ENCODE measurements at places on chromosomes 5 and 9.
A peak's percentile ranks its signal among the peaks of the same experiment; 100 is the strongest.

DNA sequence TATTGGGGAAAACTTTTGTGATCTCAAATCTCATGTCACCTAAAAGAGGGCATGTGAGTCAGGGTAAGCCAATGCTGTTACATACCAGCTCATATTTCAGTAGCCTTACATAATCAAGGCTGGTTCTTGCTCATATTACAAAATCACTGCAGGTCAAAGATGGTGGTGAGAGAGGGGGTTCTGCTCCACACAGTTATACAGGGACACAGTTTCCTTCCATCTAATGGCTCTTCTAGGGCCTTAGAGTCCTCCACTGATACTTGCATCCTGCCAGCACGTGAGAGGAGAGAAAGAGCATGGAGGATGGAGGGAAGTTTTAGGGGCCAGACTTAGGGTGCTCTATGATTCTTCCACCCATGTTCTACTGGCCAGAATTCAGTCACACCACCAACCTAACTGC, 130.0 kb downstream of the LIFR start:
- H3K27me3 ChIP-seq = peaks cover 7% of the 10 kb centered on the region
- H3K27ac ChIP-seq = no peak overlapping the region
- no peaks in the 10 kb centered on the region for H3K4me1 ChIP-seq
- no peak for DNase-seq
- no peaks in the 10 kb centered on the region for H3K36me3 ChIP-seq

DNA sequence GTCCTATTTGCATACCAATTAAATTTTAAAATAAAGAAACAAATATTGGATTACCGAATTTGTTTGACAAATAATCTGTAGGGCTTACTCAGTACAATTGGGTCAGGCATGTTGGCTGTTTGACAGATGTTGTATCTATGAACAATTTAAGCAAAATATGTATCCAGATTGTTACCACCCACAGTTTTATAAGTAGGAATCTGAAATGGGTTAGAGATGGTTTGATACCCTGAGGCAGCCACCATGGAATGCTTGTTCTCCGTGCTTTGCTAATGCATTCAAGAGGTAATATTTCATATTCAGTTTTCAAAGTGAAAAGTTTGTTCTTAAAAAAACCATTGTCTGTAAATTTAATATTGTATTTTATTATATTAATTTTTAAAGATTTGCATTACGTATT, 285.1 kb upstream of the ARRDC3 start:
- peaks cover 1% of the 10 kb centered on the region for H3K27me3 ChIP-seq
- H3K4me1 ChIP-seq = no peaks in the 10 kb centered on the region
- H3K27ac ChIP-seq = no peak overlapping the region

GRCh38 chr9:18263377-18263776, 210.6 kb upstream of the ADAMTSL1 start:
- no peaks in the 10 kb centered on the region for H3K27me3 ChIP-seq
- H3K4me1 ChIP-seq = no peaks in the 10 kb centered on the region
- DNase-seq = no peak
- no peaks in the 10 kb centered on the region for H3K36me3 ChIP-seq
- H3K27ac ChIP-seq = no peak overlapping the region

GRCh38 chr5:58135571-58136335, 324.1 kb downstream of the PLK2 start:
- H3K27ac ChIP-seq = no peak overlapping the region
- H3K4me3 ChIP-seq = no peak overlapping the region
- H3K4me1 ChIP-seq = no peaks in the 10 kb centered on the region
- DNase-seq = no peak
- H3K36me3 ChIP-seq = no peaks in the 10 kb centered on the region
- no peaks in the 10 kb centered on the region for H3K27me3 ChIP-seq

GRCh38 chr5:91222482-91222881, 160.6 kb downstream of the ARRDC3 start:
- H3K27me3 ChIP-seq = no peaks in the 10 kb centered on the region
- H3K36me3 ChIP-seq = no peaks in the 10 kb centered on the region
- no peak overlapping the region for H3K4me3 ChIP-seq
- no peak for DNase-seq
- no peaks in the 10 kb centered on the region for H3K4me1 ChIP-seq

GRCh38 chr5:160197341-160198144, 31.8 kb upstream of the FABP6 start:
- peaks cover 12% of the 10 kb centered on the region for H3K4me1 ChIP-seq
- no peaks in the 10 kb centered on the region for H3K36me3 ChIP-seq
- DNase-seq = no peak
- H3K27ac ChIP-seq = no peak overlapping the region
- peaks cover 25% of the 10 kb centered on the region for H3K27me3 ChIP-seq

GRCh38 chr5:107968998-107969397, 298.3 kb upstream of the EFNA5 start:
- peaks cover 8% of the 10 kb centered on the region for H3K36me3 ChIP-seq
- H3K4me1 ChIP-seq = no peaks in the 10 kb centered on the region
- H3K4me3 ChIP-seq = no peak overlapping the region
- no peak overlapping the region for H3K27ac ChIP-seq
- H3K27me3 ChIP-seq = no peaks in the 10 kb centered on the region
- DNase-seq = no peak

DNA sequence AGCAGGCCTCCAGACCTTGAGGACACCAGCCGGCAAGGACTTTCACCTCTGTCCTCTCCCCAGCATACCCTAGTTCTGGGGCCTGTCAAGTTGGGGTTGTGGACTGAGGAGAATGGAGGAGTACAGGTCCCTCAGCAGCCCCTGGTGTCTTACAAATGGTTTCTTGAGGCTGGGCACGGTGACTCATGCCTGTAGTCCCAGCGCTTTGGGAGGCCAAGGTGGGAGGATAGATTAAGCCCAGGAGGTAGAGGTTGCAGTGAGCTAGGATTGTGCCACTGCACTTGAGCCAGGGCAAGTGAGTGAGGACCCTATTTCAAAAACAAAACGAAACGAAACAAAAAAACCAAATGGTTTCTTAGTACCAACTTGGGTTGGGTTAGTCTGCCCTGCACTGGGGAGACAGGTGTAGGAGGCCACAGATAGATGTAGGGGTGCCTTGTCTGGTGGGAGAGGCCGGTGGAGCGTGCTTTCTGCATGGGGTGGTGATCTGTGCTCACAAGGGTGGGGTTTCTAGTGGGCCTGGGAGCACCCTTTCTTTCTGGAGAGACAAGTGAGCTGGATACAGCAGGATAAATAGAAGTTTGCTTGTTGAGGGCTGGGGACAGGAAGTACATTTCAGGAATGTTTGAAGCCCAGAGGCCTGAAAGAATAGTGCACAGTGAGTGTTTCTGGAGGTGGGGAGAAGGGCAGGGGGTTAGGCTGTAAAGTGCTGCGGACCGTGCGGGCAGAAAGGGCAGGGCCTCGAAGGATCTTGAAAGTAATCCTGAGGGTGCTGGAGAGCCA, 37.7 kb upstream of the PSD2 start:
- no peak overlapping the region for H3K27ac ChIP-seq
- DNase-seq = no peak
- H3K4me1 ChIP-seq = peaks cover 34% of the 10 kb centered on the region
- no peak overlapping the region for H3K4me3 ChIP-seq
- peaks cover 8% of the 10 kb centered on the region for H3K27me3 ChIP-seq

- DNase-seq = no peak
- no peak overlapping the region for H3K4me3 ChIP-seq
- H3K27ac ChIP-seq = no peak overlapping the region
- no peaks in the 10 kb centered on the region for H3K27me3 ChIP-seq
These were observed 214.5 kb downstream of the VPS13A start for GRCh38 chr9:77391834-77392233.

DNA sequence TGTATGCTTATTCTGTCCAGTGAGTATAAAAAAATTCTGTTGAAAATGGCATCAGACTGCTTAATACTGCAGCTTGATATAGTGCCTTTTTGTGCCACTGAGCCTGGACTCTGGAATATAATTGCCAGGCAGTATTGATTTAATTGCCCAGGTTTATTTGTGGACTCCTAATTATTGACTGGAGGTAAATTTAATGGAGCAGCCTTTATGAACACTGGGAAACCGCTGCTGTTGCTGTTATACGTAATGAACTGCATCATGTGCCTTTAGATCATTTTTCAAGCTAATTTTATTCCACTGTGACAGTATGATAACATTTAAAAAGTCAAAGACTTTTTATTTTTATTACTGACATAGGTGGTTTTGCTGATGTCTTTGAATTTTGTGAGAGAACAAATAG, 90.2 kb upstream of the SH3GL2 start:
- H3K36me3 ChIP-seq = no peaks in the 10 kb centered on the region
- H3K27me3 ChIP-seq = no peaks in the 10 kb centered on the region
- DNase-seq = no peak
- H3K4me1 ChIP-seq = no peaks in the 10 kb centered on the region

- H3K4me1 ChIP-seq = no peaks in the 10 kb centered on the region
- no peak overlapping the region for H3K27ac ChIP-seq
- no peak for DNase-seq
- H3K27me3 ChIP-seq = peaks cover 3% of the 10 kb centered on the region
- no peak overlapping the region for H3K4me3 ChIP-seq
These were observed 259.5 kb downstream of the GRIA1 start for GRCh38 chr5:153749960-153750359.

DNA sequence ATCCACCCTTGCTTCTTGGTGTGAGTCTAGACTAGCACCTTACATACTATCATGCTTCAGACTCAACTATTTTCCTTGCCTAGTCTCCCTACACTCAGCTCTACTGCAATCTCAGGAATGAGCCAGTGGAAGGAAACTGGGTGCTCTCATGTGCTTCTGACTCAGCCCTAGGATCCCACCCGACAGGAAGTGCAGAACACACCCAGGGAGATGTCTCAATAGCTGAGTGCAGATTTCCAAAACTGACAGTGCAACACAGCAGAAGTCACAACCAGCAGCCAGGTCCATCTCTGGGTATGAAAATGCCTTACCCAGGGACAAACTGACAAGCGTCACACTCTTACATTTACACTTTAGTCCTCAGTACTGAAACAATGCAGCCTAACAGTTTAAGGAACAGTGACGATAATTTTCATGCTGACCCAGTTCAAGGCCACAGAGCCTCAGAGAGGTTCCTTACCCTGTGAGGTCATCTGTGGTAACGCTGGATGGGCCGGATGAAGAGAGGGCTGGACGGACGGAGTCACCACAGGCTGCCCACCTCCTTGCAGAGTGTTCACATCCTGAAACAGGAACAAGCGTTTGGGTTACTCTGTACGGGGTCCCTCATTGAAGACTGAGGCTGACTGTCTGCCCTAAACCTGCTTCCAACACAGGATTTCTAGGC, 33.0 kb downstream of the FKBP15 start:
- no peak overlapping the region for H3K4me3 ChIP-seq
- H3K4me1 ChIP-seq = no peaks in the 10 kb centered on the region
- H3K27ac ChIP-seq = no peak overlapping the region
- no peaks in the 10 kb centered on the region for H3K27me3 ChIP-seq

DNA sequence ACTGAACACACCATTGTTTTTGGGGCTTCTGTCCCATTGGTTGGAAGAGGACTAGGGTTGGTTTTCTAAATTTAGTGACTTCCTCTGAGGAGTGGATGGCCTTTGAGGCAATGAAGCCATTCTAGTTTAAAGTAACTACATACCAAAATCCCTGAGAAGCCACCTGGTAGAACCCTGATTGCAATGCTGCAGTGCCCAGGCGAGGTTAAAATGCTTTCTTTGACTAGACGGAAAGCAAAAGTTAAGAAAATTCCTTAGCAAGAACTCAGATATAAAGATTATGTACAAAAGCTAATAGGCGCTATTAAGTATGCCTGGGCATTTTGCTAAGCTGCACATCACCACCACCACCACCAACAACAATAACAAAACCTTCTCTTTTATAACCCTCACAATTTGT, 20.6 kb downstream of the GLRX start:
- DNase-seq = no peak
- no peak overlapping the region for H3K4me3 ChIP-seq
- H3K27me3 ChIP-seq = no peaks in the 10 kb centered on the region
- peaks cover 11% of the 10 kb centered on the region for H3K36me3 ChIP-seq
- H3K27ac ChIP-seq = no peak overlapping the region
- peaks cover 2% of the 10 kb centered on the region for H3K4me1 ChIP-seq

- peaks cover 2% of the 10 kb centered on the region for H3K36me3 ChIP-seq
- no peaks in the 10 kb centered on the region for H3K27me3 ChIP-seq
- H3K4me1 ChIP-seq = peaks cover 39% of the 10 kb centered on the region
- peak; percentile 14 for DNase-seq
These were observed 99.6 kb downstream of the BASP1 start for GRCh38 chr5:17316970-17317459.

DNA sequence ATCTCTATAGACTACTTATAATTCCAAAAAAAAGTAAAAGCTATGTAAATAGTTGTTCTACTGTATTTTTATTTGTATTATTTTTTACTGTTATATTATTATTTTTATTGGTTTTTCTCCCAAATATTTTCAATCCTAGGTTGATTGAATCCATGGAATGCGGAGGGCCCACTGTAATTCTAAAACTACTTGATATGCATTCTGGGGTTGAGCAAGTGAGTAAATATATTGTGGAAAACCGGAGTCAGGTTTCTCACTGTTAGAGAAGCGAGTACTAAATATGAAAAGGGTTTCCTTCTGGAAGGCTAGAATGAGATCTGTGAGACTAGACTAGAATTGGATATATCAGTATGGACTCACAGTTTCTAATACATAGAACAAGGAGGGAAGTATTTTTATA, 66.5 kb downstream of the FBXW11 start:
- no peak for DNase-seq
- peaks cover 5% of the 10 kb centered on the region for H3K36me3 ChIP-seq
- no peaks in the 10 kb centered on the region for H3K27me3 ChIP-seq

GRCh38 chr9:113577525-113578261, 114.2 kb downstream of the RGS3 start:
- peak overlapping the region; percentile 30 for H3K4me3 ChIP-seq
- peaks cover 1% of the 10 kb centered on the region for H3K27me3 ChIP-seq
- no peak for DNase-seq
- H3K4me1 ChIP-seq = peaks cover 55% of the 10 kb centered on the region
- no peaks in the 10 kb centered on the region for H3K36me3 ChIP-seq

GRCh38 chr5:135214897-135215616, 181.0 kb upstream of the PITX1 start:
- H3K4me3 ChIP-seq = no peak overlapping the region
- H3K36me3 ChIP-seq = no peaks in the 10 kb centered on the region
- no peak overlapping the region for H3K27ac ChIP-seq
- H3K4me1 ChIP-seq = no peaks in the 10 kb centered on the region
- no peak for DNase-seq

- DNase-seq = peak; percentile 75
- H3K4me1 ChIP-seq = peaks cover 26% of the 10 kb centered on the region
- H3K27me3 ChIP-seq = no peaks in the 10 kb centered on the region
- no peaks in the 10 kb centered on the region for H3K36me3 ChIP-seq
- peak overlapping the region; percentile 87 for H3K27ac ChIP-seq
- peak overlapping the region; percentile 93 for H3K4me3 ChIP-seq
These were observed 5.5 kb upstream of the CDHR2 start for GRCh38 chr5:176543428-176544182.

Measured in memory B cell (primary cell).